ENCODE measurements at places on chromosomes 5 and 9.

DNA sequence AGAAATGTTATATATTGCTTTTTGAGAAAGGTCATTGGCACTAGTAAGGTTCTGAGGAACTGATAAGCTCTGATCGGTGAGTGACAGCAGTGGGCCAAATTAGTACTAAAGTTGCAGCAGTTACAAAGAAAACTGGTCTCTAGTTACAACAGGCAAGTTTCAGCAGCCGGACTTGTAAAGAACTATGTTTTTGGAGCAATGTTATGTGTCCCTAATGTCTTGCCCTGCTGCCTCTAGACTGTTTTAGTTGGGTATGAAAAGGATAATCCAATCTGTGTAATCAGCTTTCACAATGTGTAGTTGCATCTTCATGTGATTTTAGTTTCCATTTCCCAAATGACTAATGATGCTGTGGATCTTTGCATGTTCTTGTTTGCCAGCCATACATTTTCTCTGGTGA is 113.5 kb downstream of the CAMK4 start:
- no peak for DNase-seq

- peak; percentile 20 for DNase-seq
Observed at GRCh38 chr5:169450464-169450863, 133.1 kb upstream of the SPDL1 start.

DNA sequence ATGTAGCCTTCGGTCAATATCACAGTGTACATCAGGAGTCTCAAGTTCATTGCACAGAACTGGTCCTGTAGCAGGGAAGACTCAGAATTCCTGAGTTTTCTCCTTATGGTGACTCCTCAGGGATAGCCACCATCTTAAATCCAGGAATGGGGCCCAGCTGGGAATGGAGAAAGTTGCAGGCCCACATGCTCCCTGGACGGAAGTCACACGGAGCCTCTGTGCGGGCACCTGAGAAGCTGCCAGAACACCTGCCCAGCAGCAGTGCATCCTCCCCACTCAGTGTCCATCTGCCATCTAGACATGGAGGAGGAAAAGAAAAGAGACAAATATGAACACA is 133.9 kb downstream of the SUSD1 start:
- no peak for DNase-seq

DNA sequence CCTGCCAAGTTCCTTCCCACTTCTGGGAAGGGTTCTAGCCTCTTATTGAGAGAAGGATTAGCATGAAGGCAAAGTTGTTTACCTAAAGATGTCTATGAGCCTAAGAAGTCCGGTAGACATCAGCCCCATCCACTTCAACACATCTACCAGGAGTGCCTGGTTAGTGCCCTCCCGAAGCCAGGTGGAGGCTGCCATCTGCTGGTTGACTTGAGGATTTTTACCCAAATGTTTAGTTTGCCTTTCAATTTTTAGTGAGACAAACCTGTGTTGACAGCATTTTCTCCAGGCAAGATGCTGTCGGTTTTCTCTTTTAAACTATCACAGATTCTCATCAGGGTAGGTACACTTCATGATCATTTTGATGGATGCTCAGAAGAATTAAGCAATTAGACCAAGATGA is 83.6 kb upstream of the TNFSF8 start:
- DNase-seq = peak; percentile 77

DNA sequence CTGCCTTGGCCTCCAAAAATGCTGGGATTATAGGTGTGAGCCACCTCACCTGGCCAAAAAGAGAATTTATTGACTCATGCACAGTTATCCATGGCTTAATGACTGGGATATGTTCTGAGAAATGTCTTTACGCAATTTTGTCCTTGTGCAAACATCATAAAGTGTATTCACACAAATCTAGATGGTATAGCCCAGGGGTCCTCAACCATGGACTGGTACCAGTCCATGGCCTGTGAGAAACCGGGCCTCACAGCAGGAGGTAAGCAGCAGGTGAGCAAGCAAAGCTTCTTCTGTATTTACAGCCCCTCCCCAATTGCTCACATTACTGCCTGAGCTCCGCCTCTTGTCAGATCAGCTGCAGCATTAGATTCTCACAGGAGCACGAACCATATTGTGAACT is 12.4 kb upstream of the SIL1 start:
- DNase-seq = no peak

- peak; percentile 62 for DNase-seq
Observed at GRCh38 chr5:119063579-119064379, 7.1 kb upstream of the DMXL1 start.

- no peak for DNase-seq
Observed at GRCh38 chr9:94005272-94005901, 50.2 kb upstream of the BARX1 start.

DNA sequence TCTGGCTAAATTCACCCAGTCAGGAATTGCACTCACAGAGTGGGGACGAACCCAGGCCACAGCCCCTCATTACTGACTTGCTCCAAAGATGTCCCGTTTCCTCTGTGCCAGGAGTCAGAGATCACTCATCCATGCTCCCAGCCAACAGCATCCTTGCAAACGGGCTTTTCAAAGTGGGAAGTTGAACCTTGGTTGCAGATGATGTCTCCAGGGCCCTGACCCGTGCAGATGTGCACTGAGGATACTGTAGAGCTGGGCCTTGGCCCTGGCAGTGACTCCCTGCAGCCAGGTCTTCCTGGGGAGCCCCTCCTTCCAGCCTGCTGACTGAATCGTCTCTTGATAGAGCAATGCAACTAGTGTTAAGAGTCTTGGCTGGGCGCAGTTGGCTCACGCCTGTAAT is 22.3 kb downstream of the TCF7 start:
- DNase-seq = no peak

- no peak for DNase-seq
Observed at GRCh38 chr9:116394894-116395698, 241.5 kb downstream of the PAPPA start.

DNA sequence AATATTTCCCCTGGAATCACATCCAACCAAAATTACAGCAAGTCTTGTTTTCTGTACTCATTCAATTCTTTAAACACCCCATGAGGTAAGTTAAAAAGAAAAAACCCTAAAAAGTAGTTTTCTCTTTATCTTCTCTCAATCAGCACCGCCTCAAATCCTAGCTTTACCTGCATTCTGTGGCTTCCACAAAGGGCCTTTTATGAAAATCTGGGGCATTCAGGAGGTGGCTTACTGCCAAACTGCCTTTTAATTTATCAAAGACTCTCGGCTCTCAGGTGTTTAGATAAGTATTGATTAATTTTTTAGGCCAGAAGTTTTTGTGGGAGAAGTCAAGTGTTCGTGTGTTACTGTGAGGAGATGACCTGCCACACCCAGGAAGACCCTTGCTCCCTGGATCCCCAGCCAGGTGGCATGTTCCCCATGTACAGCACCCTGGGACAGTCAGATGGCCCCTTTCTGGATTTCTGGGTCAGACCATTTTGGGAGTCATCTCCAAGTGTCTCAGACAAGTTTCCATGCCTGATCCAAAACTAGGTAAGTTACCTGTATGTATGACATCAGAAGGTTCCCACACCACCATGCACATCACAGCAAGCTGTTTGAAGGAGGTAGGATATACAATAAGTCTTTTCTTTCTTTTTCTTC is 6.2 kb upstream of the TMEM171 start:
- no peak for DNase-seq

GRCh38 chr9:129451089-129451656 is 169.7 kb downstream of the C9orf50 start:
- no peak for DNase-seq

DNA sequence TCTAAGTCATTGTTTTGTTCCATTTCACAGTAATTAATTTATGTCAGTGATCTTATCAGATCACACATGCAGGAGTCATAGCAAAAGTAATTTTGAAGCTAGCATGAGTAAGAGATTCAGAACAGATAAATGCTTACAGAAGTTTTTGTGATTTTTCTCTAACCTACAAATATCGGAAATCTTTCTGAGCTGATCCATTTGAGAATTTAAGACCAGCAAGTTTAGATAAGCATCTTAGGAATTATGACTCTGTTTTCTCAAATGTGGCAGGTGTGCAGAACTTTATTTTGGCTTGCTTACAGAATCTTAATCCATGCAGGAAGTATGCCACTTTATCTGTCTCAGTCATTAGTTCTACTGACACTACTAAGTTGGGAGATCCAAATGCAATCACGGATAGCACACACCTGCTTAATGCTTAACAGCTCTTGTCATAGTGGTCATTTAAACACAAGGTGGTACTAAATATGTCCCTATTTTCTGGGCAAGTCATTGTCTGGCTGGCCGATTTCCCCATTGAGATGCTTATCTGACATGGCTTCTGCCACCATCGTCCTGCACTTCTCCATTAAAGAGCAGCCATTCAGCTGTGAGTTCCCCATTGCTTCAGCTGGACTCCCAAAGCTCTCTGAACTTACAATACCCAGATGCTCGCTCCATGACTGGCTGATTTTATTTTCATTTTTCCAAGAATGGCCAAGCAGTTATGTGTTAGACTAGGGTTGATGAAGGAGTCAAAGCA is 305.4 kb upstream of the NUDT12 start:
- DNase-seq = no peak

- DNase-seq = peak; percentile 16
Observed at GRCh38 chr5:146805081-146805480, 73.5 kb downstream of the PPP2R2B start.

DNA sequence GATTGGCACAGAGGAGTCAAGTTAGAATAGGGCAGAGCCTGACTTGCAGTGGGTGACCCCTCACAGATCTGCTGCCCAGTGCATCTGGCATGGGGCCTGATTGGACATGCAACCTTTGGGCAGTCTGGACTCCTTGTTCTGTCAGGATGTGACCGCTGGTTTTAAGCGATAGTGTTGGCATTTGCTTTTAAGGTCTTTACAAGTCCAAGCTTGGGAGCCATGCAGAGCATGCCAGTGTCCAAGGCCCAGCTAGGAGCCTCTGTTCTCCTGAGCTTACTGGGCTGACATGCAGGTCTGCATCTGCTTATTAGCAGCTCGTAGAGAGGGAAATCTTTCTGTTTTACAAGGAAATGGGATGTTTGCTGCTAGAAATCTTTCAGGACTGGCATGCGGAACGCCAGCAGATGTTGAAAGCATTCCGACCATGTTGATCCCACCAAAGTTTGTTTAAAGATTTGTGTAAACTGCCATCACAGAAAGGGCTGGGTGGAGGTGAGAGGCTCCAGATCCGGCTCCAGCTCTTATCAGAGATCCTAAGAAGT is 27.5 kb downstream of the GADD45G start:
- no peak for DNase-seq

GRCh38 chr5:113364466-113364865 is 70.3 kb downstream of the TSSK1B start:
- DNase-seq = no peak

GRCh38 chr9:133684936-133685361 is 48.8 kb downstream of the DBH start:
- DNase-seq = no peak

GRCh38 chr5:111198281-111198966 is 25.8 kb upstream of the CAMK4 start:
- no peak for DNase-seq

DNA sequence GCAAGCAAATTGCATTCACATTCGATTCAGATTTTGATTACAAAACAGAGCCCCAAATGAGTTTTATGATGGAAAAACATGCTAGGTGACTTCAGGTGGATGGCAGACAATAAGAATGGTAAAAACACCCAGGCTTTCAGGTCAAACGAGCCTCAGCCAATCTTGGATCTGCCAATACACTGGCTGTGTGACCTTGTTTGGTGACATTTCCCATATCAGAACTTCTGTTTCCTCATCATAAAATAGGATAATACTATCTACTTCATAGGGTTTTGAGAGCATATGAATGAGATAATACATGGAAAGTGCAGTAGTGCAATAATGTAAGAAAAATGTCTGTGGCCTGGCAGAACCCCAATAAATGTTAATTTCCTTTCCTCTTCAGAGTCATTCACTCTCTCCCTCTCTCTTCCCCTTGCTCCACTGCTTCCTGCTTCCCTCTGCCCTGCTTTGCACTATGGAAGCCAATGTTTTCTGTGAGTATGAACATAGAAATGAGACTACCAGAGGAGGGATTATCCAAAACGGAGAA is 54.7 kb downstream of the SH3RF2 start:
- DNase-seq = no peak

GRCh38 chr5:102764381-102765004 is 9.4 kb downstream of the PAM start:
- DNase-seq = no peak

DNA sequence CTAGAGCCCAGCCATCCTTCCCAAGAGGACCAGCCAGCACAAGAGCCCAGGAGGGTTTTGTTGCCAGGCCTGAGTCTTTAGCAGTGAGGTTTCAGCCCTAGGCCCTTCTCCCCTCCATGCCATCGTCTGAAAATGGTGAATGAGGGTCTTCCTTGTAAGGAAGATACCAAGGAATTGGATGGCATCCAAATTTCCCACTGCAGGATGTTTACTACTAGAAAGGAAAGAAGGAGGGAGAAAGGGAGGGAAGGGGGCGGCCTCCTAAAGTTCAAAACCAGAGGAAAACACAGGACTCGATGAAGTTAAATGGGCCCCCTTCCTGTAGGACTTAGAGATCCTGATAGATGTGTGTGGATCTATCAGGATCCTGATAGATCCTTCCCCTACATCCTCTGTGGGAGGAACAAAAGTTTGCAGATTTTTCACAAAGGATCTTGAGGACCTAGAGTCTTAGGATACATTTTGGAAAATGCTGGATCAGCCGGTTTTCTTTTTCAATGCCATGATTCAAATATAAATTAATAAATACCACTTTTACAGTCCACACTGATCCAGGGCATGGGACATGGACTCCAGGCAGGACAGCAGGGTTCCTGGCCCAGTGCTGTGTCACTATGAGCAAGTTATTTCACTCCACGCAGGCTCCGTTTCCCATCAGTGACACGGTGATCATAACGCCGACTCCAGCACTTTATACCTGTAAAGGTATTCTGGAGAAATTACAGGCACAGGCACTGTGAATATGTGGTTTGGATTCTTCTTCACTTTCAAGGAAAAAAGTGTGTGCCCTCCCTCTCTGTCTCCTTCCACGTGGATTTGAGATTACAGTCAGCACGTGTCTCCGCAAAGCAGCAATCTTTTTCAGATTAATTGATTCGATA is 40.9 kb downstream of the C5orf15 start:
- no peak for DNase-seq

DNA sequence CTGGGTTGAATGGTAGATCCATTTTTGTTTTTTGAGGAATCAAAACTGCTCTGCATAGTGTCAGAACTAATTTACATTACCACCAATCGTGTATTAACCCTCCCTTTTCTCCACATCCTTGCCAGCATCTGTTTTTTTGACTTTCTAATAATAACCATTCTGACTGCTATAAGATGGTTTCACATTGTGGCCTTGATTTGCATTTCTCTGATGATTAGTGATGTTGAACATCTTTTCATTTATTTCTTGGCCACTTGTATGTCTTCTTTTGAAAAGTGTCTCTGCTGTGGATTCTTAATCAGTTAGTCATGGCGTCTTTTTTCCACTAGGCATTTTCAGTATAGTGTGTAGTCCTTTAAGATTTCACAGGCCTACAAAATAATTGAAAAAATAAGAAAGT is 2144.3 kb upstream of the C9orf72 start:
- DNase-seq = no peak
